CD4-positive, alpha-beta T cell treated with Interleukin-12 subunit alpha and Interleukin-12 subunit beta, for 1 hour (primary cell): ENCODE measurements at places on chromosomes 3 and 15.

DNA sequence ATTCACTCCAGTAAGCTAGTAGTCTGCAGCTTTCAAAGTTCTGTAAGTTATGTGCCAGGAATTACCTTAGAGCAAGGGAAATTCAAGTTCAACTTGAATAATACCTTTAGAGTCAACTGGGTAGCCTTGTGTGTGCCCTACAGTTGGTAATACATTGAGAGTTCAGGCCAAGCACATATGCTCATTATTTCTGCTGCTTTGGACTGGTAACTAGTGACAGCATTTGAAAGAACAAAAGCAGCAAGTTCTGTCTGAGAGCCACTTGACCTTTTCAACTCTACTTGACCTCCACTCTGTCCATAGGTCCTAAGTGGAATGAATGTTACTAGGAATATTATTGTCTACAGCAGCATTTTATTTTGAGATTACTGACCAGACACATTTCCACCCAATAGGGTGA, 723.5 kb downstream of the NLGN1 start:
- no peak for DNase-seq

DNA sequence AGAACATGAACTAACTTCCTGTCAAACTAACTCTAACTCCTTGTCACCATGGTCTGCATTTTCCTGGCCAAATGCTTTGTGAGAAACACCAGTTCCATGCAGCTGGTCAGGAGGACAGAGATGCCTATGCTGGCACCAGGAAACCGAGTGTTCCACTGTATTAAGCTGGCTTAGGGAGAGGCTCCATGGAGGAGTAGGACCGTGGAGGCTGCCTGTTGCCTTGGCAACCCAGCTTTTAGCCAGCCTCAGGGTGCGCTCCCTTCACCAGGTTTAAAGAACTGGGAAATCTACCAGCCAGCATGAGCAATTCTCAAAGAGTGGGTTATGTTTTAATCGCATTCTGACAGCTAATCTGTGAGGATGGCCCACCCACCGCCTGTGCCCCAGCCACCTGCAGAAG, 394.1 kb downstream of the OCA2 start:
- no peak for DNase-seq

DNA sequence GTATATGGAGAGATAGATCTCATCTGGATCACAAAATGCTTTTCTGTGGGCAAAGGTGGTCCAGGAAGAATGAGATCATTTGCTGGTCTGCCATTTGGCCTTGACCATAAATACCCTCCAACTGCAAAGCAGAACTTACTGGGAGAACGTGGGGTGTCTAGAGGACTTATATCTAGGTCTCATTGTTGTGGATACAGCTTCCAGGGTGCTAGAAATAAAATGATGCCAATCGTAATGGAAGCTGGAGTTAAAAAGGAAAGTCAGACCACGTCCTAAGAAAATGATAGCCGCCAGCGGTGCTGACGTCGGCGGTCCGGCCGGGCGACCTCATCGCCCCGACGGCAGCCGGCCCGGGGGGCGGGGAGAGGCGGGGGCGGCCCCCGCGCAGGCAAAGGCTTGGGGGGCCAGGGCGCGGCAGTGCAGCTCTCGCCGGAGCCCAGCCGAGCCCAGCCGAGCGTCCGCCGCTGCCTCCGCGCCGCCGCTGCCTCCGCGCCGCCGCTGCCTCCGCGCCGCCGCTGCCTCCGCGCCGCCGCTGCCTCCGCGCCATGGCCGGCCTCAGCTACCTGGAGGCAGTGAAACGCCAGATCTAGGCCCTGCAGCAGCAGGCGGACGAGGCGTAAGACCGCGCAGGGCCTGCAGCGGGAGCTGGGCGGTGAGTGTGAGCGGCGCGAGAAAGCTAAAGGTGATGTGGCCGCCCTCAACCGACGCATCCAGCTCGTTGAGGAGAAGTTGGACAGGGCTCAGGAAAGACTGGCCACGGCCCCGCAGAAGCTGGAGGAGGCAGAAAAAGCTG, 89.5 kb downstream of the EOMES start:
- DNase-seq, result peak; percentile 50

GRCh38 chr3:102248981-102249705, 185.7 kb upstream of the ZPLD1 start:
- DNase-seq, result no peak

GRCh38 chr3:162141272-162141791, 644.7 kb downstream of the OTOL1 start:
- DNase-seq, result no peak

DNA sequence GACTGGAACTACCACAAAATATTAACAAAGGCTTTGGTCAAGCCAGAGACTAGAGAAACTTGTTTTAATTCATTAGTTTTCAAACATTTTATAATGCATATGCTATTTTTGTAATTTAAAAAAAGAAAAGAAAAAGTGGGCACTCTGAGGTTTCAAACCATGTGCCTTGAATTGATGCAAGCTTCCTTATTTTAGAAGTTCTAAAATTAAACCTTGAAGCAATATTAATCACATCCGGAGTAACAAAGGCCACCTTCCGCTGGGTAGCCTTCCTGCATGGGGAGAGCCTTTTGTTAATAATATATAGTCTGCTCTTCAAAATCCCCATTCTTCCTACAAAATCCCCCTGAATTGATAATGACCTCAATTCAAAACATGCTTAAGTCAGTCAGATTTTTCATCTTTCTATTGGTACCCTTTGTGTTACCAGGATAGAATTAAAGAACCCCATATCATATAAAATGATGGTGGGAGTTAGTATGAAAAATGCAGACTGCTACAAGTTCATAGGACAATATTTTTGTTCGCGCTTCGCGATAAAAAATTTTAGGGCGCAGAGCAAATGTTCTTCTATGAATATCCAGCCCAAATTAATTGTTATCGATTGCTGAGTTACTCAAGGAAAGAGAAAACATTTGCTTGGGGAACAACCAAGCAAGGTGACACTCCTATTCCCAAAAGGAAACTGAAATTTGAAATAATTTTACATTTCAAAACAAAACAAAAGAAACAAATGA, 30.6 kb downstream of the LDHAL6B start:
- no peak for DNase-seq

- no peak for DNase-seq
These were observed 152.3 kb upstream of the STAC start for GRCh38 chr3:36227980-36228379.
